ENCODE measurements at places on chromosomes 5 and 9.
A peak's percentile ranks its signal among the peaks of the same experiment; 100 is the strongest.

- no peak for DNase-seq
These were observed 16.0 kb downstream of the ABITRAM start for GRCh38 chr9:108950168-108950567.

DNA sequence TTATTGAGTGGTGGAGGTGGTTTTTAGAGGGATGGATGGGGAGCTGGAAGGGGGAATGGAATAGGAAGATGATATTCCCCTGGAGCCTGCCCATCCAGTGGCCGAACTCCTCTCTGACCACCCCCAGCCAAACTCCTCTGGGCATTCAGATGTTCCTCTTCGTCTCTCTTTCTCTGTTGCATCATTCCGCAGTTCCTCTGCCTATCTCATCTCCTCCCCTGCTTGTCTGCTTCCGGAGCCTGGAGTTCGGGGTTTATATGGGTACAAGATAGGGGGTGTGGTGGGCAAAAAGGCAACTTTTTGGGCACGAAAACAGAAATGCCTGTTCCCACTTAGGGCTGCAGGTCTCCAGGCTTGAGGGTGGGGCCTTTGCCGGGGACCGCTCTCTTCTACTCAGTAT is 12.2 kb upstream of the CDK5RAP2 start:
- no peak for DNase-seq

DNA sequence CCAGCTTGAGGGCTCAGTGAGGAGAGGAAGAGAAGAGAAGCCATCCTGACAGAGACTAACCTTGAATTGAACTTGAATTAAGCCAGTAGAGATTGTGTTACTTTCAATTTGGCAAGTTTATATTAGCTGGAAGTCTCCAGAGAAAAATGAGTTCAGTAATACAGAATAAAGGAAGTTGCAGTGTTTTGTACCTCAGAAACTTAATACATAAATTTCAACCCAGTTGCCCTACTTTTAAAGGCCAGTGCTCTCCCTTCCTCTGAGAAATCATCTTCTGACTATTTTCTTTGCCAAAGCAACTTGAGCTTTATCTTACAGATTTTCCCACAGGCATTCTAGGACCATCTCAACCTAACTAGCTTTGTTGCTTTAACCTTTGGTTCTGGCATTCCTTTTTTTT is 231.0 kb upstream of the GAS1 start:
- DNase-seq: no peak

- DNase-seq: no peak
These were observed 1.6 kb downstream of the CEMIP2 start for GRCh38 chr9:71766663-71767062.

DNA sequence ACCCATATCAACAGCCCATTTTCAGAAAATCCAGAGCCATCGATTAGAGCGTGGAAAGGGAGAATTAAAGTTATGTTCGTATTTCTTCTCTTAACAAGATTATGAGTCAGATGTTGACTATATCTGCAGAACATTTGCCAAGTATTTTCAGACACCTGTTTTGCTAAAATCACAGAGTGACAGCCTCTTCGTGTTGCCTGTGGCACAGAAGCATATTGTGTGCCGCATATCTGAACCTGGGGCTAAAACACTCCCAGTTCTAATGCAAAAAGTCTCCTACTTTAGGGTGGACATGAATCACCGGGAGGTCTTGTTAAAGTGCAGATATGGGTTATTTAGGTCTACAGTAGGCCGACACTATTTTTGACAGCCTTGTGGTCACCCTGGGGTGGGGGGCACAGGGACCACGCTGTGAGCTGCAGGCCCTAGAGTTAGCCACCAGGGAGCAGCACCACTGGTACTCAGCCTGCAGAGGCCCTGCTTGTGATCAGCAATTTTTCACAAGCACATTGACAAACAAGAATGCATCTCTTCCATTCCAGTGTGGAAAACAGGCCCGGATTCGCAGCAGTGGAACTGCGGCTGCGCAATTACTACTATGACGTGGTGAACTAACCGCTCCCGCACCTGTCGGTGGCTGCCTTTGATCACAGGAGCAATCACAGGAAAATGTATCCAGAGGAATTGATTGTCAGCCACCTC is 93.5 kb downstream of the SYK start:
- no peak for DNase-seq

GRCh38 chr5:125274211-125274610 is 527.8 kb upstream of the ZNF608 start:
- no peak for DNase-seq

- no peak for DNase-seq
These were observed 5.8 kb downstream of the NDUFS6 start for GRCh38 chr5:1806974-1807373.

GRCh38 chr5:107068782-107069181 is 602.0 kb downstream of the EFNA5 start:
- DNase-seq: no peak

- peak; percentile 4 for DNase-seq
These were observed 63.3 kb downstream of the FREM1 start for GRCh38 chr9:14846871-14847311.

- DNase-seq: no peak
These were observed 61.4 kb upstream of the SRP19 start for GRCh38 chr5:112799661-112800060.

Measured in inflammatory macrophage (primary cell).